ENCODE measurements at places on chromosomes 5 and 9.

DNA sequence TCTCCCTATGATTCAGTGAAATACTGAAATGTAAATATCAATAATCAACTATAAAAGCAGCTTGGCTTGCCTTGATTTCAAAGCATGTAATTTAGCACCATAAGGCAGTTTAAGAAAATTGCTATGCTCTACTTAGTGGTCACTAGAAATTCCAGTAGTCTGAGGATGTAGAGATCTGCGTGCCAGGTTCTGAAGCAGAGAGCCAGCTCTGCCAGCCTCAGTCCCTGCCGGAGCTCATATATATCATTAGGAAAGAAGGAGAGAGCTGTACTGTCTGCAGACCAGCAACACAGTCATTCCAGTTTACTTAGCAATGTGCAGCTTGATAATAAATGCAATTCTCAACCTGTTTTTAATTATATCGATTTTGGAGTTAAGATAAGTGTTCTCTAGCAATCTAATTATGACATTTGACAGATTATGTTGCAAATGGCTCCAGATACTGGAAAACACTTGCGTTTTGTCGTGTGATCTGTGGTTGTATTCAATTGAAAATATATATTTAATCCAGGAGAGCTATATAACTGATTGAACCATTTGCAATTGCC, 540.5 kb downstream of the CTNND2 start:
- no peak for DNase-seq

DNA sequence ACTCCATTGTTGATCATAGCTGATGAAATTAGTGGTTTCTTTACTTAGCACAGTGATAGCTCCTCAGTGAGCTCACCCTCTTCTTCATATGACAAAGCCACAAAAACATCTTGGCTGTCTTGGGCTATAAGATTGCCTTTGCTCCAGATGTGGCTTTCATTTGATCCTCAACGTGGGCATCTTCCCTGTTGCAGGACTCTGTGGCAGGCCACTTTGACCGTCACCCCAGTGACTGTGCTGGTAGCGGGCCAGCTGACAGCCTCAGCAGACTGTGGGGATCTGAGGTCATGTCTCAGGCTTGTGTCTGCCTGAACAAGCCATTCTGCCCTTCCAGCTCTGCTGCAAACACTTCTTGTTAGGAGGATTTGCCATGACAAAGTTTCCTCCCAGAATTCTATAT, 422.2 kb downstream of the NR2F1-AS1 start:
- no peak for DNase-seq

GRCh38 chr5:98458726-98459125, 314.7 kb upstream of the RGMB start:
- no peak for DNase-seq

DNA sequence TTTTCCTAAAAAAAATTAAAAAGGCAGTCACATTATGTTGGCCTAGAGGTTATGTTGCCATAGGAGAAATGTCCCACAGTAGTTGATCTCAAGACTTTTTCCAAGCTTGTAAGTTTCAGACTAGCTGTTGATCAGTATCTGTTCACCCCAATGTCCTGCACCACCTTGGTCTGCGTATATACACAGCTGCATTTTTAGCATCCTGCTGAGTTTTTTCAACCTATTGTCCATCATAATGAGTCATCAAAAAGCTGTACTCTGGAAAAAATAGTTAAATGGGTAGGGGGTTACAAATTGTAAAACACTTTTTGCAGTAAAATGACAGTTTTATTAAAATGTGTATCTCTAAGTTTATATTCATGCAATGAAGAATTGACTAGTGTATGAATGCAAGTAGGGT, 53.2 kb upstream of the TMEM171 start:
- no peak for DNase-seq

DNA sequence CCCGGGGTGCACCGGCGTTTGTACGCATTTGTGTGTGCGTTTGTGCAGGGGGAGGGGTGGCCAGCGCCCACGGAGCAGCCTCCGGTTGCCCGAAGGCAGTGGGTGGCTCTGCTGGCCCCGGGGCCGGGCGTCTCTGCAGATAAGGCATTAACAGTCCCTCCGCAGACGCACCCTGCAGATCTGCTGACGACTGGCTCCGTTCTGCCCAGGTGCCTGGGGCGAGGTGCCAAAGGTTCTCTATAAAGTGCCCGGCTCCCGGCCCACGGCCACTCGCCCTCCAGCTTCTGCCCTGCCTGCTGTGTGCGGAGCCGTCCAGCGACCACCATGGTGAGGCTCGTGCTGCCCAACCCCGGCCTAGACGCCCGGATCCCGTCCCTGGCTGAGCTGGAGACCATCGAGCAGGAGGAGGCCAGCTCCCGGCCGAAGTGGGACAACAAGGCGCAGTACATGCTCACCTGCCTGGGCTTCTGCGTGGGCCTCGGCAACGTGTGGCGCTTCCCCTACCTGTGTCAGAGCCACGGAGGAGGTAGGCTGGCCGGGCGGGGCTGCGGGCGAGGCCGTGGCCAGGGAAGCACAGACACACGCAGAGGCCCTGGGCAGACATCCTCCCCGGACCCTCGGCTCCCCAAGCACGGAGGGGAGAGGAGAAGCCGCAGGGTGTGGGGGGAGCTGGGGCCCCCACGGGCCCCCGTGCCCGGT, at the start of gene SLC6A19:
SLC6A19 (plus strand) TSS at position 269 of the 699 bp plus-strand sequence; CDS start at position 325, 56 bp downstream.
- no peak for DNase-seq

DNA sequence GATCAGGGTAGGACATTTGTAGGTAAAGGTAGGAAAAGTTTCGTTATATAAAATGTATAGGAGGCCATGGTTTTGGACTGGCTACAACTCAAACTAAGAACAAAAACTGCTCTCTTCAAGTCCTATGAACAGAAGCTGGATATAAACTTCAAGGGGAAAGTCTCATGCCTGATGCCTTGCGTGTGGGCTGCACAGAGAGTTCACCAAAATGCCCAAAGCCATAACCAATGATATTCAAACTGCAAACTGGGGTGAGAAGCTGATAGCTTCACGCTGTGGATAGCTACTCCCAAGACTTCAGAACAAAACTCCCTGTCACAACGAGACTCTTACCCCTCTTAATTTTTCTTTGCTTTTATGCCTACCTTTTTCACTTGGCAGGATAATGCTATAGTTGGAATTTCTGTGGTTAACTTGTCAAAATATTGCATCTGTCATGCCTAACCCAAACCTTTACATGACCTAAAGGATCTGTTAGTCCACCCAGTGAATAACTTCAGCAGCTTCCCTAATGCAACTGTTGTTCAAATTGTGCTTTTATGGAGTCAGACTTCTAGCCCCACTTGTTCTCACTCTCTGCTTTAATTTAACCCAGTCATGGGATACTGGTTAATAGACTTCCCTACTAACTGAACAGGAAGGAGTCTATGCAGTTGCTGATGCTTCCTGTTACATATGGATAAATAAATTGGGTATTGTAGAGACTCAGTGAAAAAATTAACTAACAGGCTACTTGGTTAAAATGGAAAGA, 71.9 kb downstream of the SFXN1 start:
- no peak for DNase-seq

DNA sequence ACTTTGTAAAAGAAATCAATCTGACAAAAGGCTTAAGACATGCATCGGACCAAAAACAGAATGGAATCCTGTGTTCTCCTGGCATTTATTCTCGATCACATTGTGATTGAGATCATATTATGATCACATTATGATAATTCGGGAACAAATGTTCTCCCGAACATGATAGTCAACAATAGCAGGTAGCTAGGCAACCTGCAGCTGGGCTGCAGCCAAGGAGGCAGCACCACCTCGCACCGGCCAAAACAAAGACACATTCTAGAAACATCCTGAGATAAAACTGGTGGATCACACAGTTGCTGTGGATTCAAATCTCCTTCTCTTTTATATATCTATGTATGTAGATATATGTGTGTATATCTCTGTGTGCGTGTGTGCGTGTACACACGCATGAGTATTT, 480.6 kb upstream of the CYLC2 start:
- no peak for DNase-seq
